Vagina (tissue), 2 donors: ENCODE measurements at places on chromosomes 1 and 21.

DNA sequence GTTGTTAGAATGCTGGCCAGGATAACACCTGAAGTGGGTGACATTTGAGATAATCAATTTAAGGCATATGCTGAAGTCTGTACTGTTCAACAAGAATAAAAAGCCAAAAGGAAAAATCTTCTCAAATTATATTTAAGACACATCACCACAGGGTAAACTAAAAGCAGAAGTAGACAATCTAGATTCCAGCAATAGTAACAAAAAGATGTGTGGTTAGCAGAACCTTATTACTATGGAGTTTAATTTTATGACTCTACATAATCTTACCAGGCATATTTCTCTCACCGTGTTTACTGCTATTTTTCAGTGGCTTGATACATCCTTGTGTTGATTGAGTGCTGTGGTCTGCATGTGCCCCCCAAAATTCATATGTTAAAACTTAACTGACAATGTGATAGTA is 300.4 kb upstream of the ZP4 start:
- DNase-seq, result no peak

DNA sequence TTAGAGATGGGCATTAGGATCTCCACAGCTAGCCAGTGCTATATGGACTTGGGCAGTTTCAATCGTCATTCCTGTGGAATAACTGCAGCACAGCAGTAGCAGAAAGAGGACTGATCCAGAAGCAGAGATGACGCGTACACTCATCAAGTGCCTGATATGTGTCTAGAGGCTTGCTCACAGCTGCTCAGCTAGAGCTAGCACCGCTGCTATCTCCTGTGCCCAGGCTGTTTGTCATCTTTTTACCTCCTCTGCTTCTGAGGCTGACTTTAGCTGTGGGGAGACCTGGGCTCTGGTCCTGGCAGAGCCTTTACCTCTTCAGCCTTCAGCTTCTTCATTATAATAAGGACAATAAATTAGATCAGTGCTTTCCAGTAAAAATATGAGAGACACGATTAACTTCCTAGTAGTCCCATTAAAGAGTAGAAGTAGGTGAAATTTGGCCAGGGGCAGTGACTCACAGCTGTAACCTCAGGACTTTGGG is 5.3 kb downstream of the TENT5C start:
- peak; percentile 46 for DNase-seq

- DNase-seq, result no peak
These were observed 22.8 kb downstream of the A3GALT2 start for GRCh38 chr1:33297911-33298622.

DNA sequence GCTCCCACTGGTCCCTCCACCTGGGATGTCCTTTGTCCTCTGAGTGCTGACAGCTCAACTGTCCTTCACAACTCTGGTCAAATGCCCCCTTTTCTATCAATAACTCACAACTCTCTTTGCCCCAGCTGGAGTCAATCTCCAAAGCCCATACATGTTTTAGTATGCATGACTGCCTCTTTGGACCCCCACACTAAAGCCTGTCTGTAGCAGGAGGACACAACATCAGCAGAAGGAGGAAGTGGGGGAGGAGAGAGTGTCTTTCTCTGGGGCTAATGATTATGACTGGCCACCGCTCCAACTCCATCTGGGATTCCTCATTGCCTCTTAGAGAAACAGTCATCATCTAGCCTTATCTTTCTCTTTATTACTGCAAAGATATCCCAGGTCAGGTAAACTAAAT is 186.6 kb upstream of the FGGY start:
- DNase-seq, result no peak

DNA sequence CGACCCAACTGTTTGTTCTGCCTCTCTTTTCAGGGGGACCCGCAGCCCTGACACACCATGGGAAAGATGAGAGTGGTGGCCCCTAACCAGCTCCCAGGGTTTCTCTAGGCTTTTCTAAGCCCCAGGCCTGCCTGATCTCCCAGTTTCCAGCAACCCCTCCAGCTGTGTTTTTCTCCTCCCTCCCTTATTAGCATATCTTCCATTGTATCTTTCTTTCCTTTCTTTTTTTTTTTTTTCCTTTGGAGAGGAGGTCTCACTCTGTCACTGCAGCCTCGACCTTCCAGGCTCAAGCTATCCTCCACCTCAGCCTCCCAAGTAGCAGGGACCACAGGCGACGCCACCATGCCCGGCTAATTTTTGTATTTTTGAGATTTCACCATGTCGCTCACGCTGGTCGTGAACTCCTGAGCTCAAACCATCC is 1.8 kb upstream of the CERS2 start:
- DNase-seq, result no peak

DNA sequence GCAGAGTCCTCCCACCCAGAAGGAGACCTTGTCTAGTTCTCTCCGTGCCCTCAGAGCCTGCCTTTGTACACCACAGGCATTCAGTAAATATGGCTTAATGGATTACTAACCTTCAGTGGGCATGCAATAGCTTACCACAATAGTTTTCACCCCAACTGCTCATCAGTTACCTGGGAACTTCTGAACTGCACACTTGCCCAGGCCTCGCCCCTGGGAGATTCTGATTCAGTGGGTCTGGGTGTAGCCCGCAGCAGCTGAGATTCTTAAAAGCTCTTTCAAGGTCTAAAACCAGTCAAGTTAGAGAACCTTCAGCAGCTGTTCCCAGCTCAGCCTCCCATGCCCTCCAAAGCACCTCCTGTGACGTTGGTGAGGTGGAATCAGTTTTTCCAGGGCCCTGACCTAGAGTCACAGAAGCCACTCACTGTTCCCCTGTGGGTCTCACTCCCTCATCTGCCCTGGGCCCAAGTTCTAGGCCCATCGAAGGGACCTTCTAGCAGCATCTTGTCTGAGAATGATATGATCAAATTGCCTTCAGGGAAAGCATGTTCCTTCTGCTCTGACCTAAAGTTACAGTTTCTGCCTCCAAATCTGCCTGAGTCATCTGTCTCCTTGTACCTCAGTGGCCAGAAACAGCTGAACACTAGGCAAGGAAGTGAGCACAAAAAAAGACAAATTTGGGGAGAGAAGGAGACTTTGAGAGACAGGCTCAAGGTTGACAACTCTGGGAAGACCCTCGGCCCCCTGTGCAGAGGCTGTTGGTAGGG is 10.8 kb downstream of the ASAP3 start:
- DNase-seq, result no peak

- DNase-seq, result peak; percentile 97
These were observed at the start of gene CAMSAP2 for GRCh38 chr1:200738327-200738948. CAMSAP2 (plus strand) TSS chr1:200738893; CDS start chr1:200739828, 935 bp downstream.

- no peak for DNase-seq
These were observed 194.1 kb downstream of the COL24A1 start for GRCh38 chr1:85962457-85962856.

DNA sequence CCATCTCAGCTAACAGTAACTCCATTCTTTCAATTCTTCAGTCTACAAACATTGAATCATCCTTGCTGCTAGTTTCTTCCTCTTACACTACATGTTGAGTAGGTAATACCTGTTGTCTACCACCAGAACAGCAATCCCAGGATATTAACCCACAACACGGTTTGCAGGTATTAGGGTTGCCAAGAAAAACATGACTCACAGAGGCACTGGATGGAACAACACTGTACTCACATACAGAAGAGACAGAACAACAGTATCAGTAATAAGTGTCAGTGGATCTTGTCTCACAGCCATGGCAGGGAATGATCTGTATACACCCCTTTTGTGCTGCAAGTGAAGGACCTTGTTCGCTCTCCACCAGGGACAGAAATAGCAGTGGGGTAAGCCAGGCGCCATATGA is 212.1 kb downstream of the GPR52 start:
- DNase-seq, result no peak

DNA sequence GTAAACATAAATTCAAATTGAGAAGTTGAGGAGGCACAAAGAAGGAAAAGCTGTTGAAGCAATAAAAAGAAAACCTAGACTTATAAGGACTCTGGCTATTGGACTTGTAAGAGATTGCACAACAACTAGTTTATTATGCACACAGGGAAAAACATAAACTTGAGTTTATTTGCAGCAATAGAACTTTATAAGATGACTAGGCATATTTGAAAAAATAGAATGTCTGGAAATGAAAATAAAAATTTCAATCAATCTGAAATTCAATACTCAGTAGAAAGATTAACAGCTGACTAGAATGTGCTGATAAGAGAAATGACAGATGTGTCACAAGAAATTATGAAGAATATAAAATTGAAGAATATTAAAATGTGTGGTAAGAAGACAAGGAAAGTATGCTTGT is 505.4 kb upstream of the ZP4 start:
- DNase-seq, result no peak

DNA sequence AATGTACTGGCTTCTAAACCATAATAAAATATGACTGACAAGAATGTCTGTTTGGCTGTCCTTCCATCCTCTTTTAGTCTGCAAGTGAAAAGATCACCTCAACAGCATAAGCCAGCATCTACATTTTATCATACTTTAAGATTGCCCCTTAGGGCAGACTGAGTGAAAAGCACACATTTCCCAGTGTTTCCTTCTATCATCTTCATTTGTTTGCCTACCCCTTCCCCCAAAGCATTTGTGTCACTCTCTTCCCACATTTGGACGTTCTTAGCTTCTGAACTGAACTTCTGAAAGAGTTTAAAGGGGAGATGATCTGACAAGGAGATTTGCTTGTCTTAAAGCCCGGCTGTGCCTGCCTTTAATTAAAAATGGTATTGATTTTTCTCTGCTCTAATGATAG is 322.2 kb downstream of the SPATA17 start:
- no peak for DNase-seq

GRCh38 chr1:198265073-198265661 is 108.4 kb downstream of the NEK7 start:
- no peak for DNase-seq
